ENCODE measurements at places on chromosomes 5 and 9. TPM values are rescaled to one million over a fixed set of nuclear protein-coding genes. Genes with fewer than 3 reads are reported as not detected.

GRCh38 chr5:23631302-23632045, 124.1 kb downstream of the PRDM9 start:
- no peak for DNase-seq

DNA sequence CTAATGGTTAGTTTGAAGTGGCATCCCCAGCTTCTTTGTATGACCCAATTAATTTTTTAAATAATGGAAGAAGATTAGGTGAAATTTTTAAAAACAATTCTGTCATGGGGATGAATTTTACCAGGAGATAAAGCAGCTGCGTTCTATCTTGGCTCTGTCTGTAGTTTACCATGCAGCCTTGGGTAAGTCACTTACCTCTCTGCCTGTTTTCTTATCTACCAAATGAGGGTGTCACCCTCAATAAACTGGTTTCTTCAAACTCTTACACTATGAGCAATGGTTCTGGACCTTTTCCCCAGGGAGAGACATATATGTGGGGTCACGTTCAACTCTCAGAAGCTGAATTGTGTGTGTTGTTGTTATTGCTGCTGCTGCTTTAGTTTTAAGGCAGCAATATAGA, 71.7 kb downstream of the TEX10 start:
- no peak for DNase-seq

GRCh38 chr9:81461196-81461595, 228.2 kb downstream of the TLE1 start:
- no peak for DNase-seq

DNA sequence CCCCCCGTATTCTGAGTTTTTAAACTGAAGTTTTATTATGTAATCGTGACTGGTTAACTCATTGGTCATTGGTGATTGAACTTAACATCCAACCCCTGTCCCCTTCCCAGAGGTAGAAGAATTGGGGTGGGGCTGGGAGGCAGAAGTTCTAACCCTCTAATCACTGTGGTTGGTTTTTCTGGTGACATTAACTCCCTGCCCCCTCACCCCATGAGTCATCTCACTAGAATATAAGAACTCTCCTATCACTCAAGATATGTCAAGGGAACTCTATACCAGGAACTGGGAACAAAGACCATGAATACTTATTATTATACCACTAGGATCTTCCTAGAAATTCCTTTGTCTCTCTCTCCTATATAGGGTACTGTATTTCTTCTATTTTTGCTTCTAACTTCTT, 52.3 kb upstream of the CAVIN4 start:
- no peak for DNase-seq

- DNase-seq, result no peak
Measured at GRCh38 chr5:172672681-172673080, 31.6 kb downstream of the NEURL1B start.

The PCDHB3 gene
- total RNA-seq, result 6.5 TPM

- peak; percentile 88 for DNase-seq
Measured at GRCh38 chr9:14314424-14314928, 535 bp upstream of the NFIB start.

DNA sequence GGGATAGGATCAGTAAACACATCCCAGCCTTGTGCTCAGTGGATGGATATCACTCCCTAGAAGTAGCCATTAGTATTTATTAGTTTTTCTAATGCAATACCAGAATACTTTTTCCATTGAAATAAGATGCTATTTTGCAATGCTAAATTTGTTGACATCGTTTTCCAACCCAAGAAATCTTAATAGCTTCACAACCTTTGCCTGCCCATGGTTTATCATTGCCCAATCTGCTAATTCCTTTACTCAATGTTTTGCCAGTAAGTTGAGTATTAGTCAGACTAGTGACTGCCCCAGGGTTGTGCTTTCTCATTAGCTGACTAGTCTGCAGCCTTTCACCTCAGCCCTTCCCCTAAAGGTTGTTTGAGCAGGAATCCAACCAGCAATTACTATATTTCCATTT, 62.9 kb downstream of the NREP start:
- DNase-seq, result no peak

The SLC27A4 gene
- total RNA-seq, result 19.2 TPM

The CTSV gene
- total RNA-seq, result 1.3 TPM

- DNase-seq, result no peak
Measured at GRCh38 chr5:24854350-24854749, 209.6 kb upstream of the CDH10 start.

DNA sequence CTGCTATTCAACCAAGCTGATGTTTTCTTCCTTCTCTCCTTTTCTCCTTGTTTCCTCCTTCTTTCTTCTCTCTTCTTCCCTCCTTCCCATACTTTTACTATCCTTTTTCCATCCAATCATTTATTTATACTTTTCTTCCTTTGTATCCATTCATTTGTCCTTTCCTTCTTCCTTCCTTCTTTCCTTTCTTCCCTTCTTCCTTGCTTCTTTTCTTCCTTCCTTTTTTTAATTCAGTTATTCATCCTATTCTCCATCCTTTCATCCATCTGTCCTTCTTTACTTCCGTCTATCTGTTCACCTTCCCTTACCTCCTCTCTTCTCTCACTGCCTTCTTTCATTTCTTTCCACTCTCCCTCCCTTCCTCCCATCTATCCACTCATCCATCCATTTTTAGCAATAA, 24.0 kb upstream of the PPARGC1B start:
- DNase-seq, result no peak

The ATP10B gene
- 0.74 TPM for total RNA-seq

The SLC36A2 gene
- not detected for total RNA-seq

- no peak for DNase-seq
Measured at GRCh38 chr5:181173420-181174342, 26.3 kb downstream of the OR2V2 start.

DNA sequence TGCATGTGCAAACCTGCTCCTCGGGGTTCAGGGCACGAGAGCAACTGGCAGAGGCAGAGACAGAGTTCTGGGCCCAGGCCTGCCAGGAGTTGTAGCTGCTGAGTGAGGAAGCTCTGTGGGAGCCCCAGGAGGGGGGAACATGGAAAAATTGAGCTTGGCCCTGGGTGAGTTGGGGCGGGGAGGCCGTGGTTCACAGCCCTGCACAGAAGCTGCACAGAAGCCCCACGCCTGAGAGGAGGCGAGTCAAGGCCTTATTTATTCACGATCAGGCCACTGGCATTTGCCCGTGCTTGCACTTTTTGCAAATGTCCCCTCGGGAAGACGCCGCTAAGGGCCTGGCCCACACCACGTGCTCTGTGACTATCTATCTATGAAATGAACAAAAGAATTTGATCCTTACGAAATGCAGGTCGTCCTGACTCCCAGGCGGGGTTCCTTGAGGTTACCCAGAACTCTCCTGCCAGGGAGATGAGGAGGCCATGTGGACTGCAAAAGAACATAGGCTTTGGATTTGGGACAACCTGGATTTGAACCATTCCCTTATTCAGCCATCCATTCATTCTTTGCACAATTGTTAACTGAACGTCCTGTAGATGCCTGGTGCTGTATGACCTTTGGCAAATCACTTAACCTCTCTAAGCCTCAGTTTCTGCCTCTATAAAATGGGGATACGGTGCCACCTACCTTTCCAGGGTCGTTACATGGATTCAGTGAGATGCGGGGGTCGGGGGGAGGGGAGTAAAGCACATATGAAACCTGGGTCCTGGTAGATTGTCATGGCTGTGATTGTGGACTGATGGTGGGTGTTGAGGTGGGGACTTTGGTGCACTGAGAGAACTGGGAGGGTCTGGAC, 17.9 kb downstream of the COL27A1 start:
- DNase-seq, result peak; percentile 64
